ENCODE measurements at places on chromosomes 2 and 18.

- DNase-seq, result no peak
These were observed 101.5 kb upstream of the NEDD4L start for GRCh38 chr18:57942493-57942892.

- DNase-seq, result no peak
These were observed 1143.6 kb upstream of the ACVR2A start for GRCh38 chr2:146701183-146701582.

GRCh38 chr2:63581298-63581961, 6.8 kb downstream of the WDPCP start:
- no peak for DNase-seq

- DNase-seq, result no peak
These were observed 62.2 kb downstream of the SPIRE1 start for GRCh38 chr18:12595571-12596255.

DNA sequence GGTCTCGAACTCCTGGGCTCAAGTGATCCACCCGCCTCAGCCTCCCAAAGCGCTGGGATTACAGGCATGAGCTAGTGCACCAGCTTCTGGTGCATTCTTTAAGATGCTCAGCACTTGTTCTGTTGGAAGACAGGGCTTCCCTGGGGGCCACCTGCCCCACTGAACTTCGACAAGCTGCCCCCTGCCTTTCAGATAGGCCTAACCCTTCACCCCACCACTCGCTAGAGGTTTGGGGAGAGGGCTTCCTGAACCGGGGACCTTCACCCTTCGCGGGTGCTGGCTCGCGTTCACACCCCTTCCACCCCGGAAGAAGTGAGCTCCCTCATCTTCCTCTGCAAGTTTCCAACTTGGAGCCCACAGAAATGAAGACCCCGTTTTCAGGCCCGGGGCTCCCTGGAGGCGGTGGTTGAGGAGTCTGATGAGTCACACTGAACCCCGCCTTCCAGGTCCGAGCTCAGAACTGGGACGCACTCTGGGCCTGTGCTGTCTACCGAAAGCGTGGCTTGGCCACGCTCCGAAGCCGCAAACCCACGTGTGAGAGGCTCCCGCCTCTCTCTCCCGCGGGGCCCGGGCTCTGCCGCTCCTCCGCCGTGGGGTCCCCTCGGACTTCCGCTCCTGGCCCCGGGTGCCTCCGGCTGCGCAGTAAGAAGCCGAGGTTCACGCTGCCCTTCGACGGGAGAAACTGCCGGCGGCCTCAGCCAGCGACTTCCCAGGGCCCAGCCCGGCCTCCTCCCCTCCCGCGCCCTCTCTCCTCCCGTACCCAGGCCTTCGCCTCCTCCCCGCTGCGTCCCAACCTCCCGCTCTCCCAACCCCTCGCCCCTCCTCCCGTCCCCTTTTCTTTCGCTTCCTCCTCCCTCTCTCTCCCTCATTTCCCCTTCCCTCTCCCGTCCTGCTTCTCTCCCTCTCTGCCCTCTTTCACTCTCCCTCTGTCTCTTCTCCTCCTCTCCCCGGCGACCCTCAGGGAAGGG, 47.5 kb upstream of the SP3 start:
- DNase-seq, result peak; percentile 13

DNA sequence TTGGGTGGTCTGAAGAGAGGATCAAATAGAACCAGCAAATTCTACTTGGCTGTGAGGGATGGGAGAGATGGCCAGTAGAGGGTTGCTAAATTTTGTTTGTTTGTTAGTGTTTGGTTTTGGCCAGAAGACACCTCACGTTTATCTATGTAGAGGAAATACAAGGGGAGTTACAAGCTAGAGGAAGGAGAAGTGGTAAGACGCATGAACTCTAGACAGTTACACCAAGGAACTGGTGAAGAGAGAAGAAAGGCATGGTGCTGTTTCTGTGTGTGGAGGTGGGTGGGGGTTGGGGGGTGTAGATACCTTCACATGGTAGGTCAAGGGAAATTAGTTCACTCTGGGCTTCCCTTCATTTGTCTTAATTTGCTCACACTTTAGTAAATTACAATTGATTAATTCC, 25.6 kb downstream of the RASGRP3 start:
- DNase-seq, result no peak

DNA sequence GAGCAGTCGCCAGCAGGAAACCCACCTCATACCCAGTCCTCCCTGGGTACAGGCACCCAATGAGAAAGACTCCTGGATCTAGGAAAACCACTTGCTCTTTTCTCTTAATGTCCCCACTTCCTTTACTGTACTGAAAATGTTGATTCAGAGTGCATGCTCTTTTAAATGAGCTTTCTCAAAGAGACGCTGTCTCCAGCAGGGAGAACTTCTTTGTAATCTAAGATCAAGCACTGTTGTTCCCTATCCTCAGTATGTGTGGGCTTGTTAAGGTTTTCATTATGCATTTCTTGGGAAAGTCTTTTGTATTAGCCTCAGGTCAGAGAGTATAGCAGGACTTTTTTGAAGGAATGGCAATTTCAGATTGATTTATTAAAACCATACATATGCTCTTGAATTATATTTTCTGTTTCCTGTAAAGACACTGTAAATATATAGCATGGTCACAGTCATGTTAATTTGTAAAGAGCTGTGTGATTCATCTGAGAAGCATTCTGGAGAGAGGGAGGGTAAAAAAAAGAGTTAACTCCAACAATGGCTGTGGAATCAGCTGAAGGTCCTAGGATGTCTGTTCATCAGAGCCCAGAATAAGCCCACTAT, 178.1 kb downstream of the MGAT5 start:
- DNase-seq, result no peak

DNA sequence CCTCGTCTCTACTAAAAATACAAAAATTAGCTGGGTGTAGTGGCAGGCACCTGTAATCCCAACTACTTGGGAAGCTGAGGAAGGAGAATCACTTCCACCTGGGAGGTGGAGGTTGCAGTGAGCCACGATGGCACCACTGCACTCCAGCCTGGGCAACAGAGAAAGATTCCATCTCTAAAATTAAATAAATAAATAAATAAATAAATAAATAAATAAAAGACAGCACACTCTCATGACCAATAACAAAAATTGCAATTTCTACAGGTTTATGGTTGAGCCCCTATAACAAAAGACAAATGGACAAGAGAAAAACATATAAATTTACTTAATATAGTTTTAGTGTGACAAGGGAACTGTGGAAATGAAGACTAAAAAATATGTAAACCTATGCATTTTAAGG, 384.1 kb downstream of the CDH19 start:
- no peak for DNase-seq

DNA sequence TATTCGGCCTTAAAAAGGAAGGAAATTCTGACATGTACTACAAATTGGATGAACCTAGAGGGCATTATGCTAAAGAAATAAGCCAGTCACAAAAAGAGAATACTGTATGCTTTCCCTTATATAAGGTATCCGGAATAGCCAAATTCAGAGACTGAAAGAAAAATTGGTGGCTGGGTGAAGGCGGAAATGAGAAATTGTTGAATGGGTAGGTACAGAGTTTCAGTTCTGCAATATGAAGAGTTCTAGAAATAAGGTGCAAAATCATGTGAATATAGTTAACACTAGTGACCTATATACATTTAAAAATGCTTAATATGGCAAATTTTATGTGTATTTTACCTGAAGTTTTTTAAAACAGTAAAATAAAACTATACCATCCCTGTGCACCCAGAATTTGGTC, 43.1 kb downstream of the RMP24 start:
- no peak for DNase-seq

GRCh38 chr2:120547662-120548061, 188.0 kb upstream of the GLI2 start:
- DNase-seq, result no peak

GRCh38 chr2:239514754-239515530, 114.1 kb upstream of the HDAC4 start:
- DNase-seq, result no peak

GRCh38 chr2:191604154-191604553, 73.8 kb upstream of the NABP1 start:
- no peak for DNase-seq

GRCh38 chr2:163264341-163264740, 425.8 kb upstream of the KCNH7 start:
- no peak for DNase-seq
